Activated CD4-positive, alpha-beta memory T cell treated with anti-CD3 and anti-CD28 coated beads, Interleukin-2, amount 10 ng/mL, durations not matched to agents 7 days and 5 days (primary cell): ENCODE measurements at places on chromosomes 6 and 20. TPM values are rescaled to one million over a fixed set of nuclear protein-coding genes. Genes with fewer than 3 reads are reported as not detected.

HTR1E gene
- total RNA-seq, result not detected

TFAP2A gene
- not detected for total RNA-seq

DNA sequence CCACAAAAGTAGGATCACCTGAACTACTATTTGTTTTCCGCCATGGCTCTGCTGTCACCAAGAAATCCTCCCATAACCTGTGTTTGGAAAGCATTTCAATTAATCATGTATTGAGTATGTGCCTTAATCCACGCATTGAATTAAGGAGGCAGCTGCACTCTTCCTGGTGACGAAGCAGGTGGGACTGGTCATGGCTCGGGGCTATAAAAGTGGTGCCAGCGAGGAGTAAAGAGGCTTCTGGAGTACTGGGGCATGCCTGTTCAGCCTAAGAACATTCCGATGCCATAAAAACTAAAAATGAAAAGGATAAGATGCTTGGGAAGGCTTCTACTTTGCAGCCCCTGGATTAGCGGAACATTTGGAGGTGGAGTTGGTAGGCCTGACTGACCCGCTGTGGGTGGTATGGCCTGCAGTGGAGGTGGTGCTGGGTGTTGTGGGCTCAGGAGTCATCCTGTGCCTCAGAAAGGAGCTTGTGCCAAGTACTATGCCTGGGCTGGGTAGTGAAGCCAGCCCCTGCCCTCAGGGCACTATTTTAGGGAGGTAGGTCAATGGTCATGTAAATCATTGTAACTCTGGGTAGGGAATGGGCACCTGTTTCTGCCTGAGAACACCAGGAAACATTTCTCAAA lies 110.5 kb downstream of the B3GAT2 start:
- no peak for DNase-seq

GRCh38 chr6:22411376-22412105 lies 114.7 kb upstream of the PRL start:
- DNase-seq, result no peak

DNA sequence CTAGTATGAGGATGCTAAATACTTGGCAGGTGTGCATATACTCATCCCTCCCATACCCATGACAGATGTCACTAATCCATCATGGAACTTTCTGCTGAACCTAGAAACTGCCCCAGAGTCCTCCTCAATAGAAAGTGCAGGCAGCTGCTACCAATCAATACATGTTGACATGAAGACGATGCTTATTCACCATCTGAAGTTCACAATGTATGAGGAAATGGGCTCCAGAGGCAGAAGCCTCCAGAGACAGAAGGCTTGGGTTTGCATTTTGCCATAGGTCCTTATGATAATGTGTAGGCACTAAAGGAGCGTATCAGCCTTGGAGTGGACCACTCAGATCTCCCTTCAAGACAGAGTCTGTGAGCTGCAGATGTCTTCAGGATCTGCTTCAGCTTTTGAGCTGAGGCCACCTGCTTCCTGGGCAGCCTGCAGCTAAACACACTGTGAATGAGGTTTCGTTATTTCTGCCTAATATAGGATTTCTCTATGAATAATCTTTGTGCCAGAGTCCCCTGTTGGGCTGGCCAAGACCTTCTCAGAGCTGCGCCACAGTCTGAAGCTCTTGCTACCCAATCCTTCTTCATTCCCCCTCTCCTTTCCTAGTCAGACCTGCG lies 7.5 kb upstream of the KIAA1755 start:
- DNase-seq, result no peak

DNA sequence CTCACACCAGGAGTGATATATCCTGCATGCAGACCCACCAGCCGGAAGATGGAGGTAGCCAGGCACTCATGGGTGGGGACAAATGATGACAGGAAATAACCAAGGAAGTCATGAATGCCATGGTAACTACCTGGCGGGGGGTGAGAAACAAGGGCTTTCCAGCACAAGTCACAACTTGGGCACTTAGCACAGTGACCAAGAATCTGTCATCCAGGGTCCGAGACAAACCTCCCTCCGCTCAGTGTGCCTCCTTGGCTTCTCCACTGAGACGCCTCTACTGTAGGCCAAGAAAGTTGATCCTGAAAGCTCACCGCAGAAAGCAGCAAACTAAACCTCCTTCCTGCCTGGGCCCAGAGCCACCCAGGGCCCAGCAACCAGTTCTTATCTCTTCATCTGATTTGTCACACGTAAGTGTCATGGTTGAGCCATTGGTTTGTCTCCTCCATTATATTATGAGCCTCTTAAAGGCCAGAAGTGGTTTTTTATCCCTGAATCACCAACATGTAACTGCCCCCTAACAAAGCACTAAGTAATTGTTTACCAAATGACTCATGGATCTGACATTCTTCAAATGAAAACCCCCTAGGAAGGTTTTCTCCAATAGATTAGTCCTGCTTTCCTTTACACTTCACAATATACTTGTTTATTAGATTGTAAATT lies 84.3 kb upstream of the TAB2 start:
- DNase-seq, result peak; percentile 76

MYB gene
- 27.7 TPM for total RNA-seq

MTFR2 gene
- total RNA-seq, result 21.4 TPM

RING1 gene
- total RNA-seq, result 29.7 TPM

GRCh38 chr6:162442687-162443086 lies 284.9 kb downstream of the PRKN start:
- DNase-seq, result no peak

DNA sequence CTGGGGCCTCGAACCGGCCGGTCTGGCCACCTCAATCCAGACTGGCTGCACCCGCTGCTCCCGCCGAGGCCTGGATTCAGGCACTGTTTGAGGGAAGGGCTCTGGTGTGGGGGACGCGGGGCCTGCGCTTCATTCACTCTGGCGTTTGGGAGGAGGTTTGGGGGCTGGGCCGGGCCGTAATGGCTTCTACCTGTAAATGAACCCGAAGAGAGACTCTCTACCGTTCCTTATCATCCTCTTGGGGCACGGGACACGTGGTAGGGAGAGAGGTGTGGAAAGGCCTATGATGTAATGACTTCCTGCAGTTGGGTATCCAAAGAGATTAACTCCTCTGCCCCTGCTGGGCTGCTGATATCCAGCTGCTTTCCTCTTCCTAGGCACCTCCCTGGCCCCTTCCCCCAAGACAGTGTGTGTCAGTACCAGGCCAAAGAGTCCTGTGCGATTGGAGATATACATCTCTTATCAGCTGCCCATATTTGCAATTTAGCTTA lies 1.8 kb downstream of the FOXO3 start:
- DNase-seq, result no peak

DNA sequence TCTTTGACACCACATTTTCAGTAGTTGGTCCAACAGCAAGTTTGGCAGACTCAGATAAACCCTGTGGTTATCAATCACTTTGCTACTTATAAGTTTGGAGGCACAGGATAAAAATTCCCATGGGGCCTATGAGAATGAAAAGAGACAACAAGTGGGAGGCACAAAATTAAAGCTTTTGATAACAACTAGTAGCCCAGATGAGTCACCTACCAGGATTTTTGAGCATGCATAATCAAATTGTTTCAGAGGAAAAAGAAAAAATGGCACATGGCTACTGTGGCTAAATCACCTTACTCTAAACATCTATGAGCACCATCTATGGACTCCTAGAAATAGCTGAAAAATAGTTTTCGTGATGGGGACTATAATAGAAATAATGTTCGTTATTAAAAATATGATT lies 40.8 kb upstream of the BMP5 start:
- DNase-seq, result no peak

GRCh38 chr20:10543480-10543879 lies 108.4 kb downstream of the SLX4IP start:
- no peak for DNase-seq

GRCh38 chr6:30219244-30219643 lies 6.0 kb upstream of the TRIM26 start:
- peak; percentile 53 for DNase-seq

GRCh38 chr6:160163912-160164311 lies 42.3 kb downstream of the SLC22A1 start:
- no peak for DNase-seq

DNA sequence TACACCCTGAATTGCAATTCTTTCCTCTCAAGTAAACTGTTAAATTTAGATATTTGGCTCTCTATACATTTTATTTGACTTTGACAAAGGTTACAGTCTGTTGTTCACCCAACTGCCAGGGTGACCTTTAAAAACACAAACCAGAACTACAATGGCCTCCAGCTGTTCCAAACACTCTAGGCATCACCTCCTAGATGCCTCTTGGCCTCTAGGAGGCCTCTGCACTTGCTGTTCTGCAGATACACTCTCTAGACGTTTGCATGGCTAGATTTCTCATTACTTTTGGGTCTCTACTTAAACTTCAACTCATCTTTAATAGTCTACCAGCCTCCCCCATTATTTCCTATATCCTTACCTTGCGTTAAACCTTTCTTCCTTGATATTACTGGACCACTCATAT lies 102.8 kb upstream of the BEND3 start:
- no peak for DNase-seq

- DNase-seq, result no peak
These were observed 175.7 kb upstream of the PLN start for GRCh38 chr6:118372413-118372812.

DNA sequence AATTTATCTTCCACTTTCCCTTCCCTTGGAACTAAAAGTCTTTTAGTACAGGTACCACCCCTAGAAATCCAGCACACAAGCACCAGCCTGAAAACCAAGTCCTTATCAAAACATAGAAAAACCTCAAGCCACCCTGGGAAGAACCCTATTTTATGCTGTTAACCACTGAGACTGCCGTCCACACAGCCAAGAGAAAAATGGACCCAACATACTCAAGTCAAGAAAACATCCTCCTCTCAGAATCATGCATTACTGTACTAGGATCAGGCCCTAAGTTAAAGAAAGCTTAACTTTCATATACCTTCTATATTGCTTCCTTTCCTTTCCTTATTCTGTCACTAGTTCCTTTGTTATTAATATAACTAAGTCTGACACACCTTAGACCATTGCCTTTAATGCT lies 16.9 kb upstream of the GOPC start:
- DNase-seq, result no peak

DNA sequence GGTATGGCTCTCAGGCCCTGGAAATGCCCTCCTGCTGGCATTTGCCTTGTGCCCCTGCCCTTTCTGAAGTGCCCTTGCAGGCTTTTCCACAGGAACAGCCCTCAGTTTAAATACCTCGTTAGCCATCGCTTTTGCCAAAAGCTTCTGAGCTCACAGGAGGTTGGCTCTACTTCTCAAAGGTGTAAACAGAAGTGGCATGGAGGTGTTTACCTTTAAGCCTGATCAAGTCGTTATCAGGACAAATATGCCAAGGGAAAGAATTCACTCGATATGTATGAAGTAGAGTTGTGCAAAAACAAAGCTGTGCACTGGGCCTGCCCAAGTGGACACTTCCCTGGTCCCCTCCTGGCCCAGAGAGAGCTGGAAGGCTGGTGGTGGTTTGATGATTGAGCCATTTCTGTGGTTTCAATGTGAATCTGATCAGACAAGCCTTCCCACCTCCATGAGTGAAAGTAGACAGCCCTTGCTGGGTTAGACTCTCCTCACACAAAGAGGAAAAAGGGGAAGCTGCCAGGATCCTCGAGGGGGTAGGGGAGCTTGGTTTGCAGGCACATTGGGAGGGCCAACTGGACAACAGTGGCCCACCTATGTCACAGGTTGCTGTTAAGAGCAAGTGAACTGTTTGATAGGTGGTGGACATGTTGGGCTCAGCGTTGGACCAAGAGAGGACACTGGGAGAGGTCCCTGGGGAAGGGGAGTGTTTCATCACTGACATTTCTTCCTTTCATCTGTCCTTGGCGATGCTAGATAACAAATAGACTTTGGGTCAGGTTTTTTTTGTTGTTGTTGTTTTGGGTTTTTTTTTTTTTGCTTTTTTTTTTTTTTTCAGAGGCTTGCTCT lies 98.7 kb downstream of the ZDHHC14 start:
- no peak for DNase-seq

DNA sequence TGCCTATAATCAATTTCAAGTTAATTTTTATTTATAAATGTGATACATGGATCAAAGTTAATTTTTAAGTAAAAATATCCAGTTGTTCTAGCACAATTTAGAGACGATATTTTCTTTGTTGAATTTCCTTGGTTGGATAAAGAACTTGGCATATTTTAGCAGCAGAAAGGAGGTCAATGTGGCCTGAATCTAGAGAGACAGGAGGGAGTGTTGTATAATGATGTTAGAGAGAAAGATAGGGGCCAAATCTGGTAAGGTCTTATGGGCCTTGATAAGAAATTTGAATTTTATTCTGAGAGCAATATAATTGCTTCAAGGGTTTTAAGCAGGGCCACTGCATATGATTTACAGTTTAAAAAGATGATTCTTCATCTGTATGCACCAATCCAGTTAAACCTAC lies 79.4 kb upstream of the OGFRL1 start:
- no peak for DNase-seq

DNA sequence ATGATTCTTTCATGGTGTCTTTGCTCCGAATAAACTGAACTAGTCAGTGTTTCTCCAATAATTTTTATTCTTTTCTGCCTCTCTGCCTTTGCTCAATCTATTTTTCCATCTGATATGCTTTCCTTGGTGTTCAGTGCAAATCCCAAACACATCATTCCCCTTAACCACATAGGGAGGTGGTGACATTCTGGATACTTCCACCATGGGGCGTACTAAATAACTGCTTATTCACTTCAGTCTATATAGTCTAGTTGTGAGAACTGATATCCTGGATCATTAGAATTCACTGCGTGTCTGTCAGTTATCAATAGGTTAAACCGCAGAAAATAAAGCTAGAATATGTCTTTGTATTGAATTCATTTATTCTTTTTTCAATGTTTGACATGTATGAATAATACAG lies 83.1 kb downstream of the KCNQ5 start:
- DNase-seq, result no peak

GRCh38 chr20:63957004-63957689 lies 931 bp upstream of the UCKL1 start:
- DNase-seq, result peak; percentile 79
